ENCODE measurements at places on chromosomes 5 and 9.
A peak's percentile ranks its signal among the peaks of the same experiment; 100 is the strongest.

DNA sequence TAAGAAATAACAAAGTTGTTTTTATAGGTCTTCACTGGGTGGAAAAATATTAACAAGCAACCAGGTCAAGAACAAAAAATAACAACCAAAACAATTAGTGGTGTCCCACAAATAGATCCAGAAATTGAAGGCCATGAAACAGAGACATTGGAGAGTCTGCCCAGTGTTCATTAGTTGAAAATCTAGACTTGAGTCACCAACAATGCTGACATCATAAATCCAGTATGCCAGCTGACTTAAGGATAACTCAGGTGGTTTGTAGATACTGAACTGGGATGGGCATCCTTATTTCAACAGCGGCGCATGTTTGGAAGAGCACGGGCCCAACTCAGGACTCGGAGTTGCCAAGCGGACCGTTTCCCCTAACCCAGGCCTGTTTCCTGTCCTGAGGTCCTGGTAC is 80.7 kb upstream of the TNFAIP8 start:
- DNase-seq: no peak

DNA sequence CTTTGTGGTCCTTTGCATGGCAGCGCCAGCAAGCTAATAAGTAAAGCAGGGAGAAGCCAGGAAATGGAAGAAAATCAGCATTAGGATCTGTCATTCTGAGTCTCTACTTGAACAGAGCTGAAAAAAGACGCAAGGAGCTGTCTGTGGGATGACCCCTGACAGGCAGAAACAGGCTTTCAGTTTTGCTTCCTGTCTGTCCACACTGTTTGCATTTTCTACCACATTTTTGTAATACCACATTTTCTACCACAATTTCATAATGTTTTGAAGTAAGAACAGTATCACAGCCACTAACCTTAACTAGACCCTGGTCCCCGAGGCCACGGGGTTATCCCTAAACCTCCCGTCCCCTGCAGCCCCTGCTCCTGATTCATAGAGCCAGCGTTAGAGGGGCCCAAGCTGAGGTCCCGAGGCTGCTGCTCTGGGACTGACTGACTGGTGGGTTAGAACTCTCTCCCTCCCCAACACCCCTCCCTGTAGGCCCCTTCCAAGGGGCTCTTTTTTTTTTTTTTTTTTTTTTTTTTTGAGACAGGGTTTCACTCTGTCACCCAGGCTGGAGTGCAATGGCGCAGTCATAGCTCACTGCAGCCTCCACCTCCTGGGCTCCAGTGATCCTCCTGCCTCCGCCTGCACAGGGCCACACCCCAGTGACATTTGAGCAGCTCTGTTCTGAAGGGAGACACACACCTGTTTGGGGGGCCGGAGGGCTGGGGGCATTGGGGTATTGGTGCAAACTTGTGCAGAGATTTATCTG is 4.0 kb upstream of the CLIC3 start:
- DNase-seq: no peak

DNA sequence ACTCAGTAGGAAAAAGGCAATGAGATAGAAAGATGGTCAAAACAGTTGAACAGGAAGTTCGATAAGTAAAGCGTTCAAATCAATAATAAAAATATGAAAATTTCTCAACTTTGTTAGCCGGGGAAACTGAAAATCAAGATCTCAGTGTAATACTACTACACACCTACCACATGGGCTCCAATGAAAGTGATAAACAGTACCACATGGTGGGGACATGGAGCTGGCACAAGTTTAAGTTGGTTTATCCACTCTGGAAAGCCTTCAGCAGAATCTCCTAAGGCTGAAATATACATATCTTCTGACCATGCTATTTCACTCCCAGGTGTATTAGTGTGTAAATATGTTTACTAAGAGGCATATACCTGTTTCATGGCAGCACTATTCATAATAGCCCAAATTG is 126.8 kb downstream of the NXNL2 start:
- no peak for DNase-seq

GRCh38 chr5:143002459-143003327 is 232.5 kb downstream of the ARHGAP26 start:
- peak; percentile 81 for DNase-seq

DNA sequence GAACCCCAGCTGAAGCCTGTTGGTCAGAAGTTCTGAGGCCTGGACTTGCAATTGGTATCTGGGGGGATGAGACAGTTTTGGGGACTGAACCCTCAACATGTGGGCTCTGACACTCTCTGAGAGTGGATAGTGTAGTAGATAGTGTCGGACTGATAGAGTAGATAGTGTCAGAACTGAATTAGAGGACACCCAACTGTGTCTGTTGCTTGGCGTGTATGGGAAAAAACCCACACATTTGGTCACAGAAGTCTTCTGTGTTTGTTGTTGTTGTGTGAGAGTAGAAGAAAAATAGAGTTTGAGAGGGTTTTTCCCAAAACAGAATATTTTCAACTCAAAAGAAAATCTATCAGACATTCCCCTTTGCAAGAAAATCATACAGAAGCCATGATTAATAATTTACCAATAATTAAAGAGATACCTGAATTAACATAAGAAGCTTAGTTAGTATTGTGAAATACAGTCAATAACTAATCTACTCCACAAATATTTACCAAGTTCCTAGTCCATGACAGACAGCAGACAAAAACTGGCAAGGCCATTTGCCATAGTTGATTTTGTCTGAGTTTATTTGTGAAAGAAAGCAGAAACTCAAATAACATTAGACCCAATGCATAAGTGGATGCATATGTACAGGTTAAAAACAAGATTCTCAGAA is 170.9 kb downstream of the CTNND2 start:
- no peak for DNase-seq

DNA sequence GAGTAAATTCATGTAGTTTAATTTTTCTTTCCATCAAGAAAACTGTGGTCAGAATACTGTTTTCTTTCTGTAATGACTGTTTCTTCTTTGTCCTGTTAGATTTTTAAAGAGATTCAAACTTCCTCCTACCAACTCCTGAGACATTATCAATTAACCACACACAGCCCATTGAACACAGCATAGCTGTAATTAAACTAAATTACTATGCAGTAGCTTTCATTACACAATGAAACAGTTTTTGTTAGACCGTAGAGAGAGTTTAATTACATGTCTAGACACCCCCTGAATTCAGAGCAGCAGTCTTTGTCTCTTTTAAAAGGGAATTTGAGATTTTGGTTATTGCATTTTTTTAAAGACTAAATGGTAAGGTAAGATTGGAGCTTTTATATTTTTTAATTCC is 77.5 kb downstream of the STARD4 start:
- DNase-seq: no peak
